ENCODE measurements at places on chromosomes 16 and 17. TPM values are rescaled to one million over a fixed set of nuclear protein-coding genes. Genes with fewer than 3 reads are reported as not detected.

GRCh38 chr17:78748730-78749317, 33.2 kb downstream of the CYTH1 start:
- DNase-seq = peak; percentile 71

DNA sequence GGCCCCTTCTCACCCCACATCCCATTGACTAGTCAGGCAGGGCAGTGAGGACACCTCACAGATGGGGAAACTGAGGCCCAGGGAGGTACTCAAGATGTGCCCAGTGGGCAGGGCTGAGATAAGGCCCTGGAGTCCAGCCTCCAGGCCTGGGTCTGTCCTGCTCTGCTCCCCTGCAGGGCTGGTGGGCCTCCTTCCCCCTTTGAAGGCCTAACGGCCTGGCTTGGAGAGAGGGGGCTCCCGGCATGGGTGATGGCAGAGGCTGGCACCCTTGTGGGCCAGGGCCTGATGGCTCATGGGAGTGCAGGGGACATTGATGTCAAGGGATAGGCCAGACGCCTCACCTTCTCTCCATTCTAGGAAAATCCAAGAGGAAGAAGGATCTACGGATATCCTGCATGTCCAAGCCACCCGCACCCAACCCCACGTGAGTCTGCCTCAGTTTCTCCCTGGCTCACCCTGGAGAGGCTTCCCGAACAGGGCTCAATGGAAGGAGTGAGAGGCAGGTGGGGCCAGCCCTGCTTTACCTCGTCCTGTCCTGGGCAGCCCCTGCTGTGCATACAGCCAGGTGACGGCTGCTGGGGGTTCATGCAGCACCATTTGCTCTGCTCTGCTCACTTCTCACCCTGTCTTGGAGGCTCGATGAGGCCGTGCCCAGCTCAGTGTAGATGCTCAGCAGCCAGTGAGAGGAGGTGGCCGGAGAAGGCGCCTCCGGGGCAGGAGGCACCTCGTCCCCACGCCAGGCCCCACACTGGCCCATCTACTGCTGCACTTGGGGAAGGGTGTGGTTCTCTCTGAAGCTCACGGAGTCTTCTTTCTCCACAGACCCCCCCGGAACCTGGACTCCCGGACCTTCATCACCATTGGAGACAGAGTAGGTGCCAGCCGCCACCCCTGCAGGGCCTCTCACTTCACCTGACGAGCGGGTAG, 13.8 kb downstream of the MAP2K3 start:
- no peak for DNase-seq

DNA sequence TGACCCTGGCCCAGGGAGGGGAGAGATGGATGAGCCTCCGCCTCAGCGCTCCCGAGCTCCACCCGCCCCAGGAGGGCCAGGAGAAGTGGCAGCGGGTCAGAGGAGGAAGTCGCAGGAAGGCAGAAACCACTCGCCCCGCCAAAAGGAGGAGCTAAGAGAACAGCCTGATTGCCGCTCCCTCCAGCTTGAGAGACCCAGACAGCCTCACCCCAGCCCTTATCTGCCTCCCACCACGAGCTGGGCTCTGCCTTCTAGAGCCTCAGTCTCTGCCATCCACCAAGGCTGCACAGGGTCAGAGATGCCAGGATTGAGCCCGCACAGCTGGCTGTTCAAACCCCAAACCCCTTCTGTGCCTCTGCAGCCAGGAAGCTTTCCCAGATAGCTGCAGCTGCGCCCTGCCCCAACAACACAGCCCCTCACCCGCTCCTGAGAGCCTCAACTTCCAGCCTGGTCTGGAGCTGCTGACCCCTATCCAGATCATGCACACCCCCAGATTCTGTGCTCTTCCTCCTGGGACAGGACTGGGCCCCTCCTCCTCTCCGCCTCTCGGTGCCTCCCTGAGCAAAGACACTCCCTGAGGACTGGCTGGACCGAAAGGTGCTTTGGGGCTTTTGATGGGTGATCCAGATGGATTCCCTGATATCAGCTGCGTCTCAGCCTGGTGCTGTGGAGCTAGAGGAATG, 1.0 kb upstream of the ATP2A3 start:
- DNase-seq = no peak

FBXW10B gene
- total RNA-seq = 2.3 TPM
